ENCODE measurements at places on chromosomes 2 and 18.

- DNase-seq: no peak
Measured at GRCh38 chr18:13278062-13278630, 59.6 kb downstream of the LDLRAD4 start.

DNA sequence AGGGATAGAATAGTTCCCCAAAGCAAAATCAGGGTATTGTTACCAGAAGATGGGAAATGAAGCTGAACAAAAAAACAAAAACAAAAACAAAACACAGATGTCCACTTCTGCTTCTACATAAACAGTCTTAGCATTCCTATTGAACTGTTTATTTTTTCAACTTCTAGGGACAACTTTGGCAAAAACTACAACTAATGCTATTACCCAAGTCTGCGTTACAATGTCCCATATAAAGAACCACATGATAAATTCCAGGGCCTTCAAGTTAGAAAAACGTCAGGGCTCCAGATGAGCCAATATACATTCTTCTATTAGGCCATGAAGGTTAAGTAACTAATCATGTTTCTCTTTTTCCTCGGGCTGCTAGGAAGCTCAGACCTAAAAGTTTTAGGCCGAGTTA lies 16.9 kb downstream of the PID1 start:
- DNase-seq: no peak

GRCh38 chr18:3119401-3120341 lies 100.1 kb downstream of the MYOM1 start:
- peak; percentile 33 for DNase-seq

DNA sequence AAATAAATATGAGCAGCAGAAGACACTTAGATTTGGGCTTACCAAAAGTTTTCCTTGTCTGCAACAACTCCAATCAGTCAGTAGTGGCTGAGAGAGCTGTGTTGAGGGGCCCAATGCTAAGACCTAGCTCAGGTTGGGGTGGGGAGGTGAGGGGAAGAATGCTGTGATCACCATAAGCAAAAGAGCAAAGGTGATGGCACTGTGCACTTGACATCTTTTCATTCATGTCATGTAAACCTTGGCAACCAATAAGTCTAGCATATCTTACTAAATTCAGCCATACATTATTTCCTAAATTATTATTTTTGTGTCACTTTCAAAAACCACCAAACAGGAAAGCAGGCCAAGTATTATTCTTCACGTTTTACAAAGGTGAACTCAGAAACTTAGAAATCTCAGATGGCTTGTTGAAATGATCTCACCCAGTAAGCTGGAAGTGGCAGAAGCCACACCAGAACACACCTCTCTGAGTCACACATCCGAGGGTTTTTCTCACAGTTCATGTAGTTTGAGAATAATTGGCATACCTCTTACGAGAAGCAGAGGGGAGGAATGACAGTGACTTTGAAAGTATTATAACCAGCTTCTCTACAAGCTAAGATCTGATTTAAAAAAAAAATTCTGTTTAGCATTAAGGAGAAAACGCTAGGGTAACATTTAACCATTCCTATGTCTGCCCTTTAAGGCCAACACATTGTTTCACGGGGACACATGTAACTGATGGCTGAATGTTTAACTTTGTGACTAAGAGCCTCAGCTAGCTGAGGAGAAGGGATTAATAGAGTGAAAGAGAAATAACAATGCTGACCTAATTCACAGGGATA lies 43.3 kb upstream of the SETBP1 start:
- DNase-seq: no peak

GRCh38 chr2:181680055-181680936 lies at the start of gene NEUROD1:
NEUROD1 (minus strand) TSS chr2:181680517; CDS start chr2:181678860, 1,657 bp downstream.
- no peak for DNase-seq

GRCh38 chr2:46462936-46463335 lies 16.4 kb upstream of the TMEM247 start:
- DNase-seq: no peak

GRCh38 chr18:48203961-48204666 lies 205.1 kb downstream of the ZBTB7C start:
- DNase-seq: no peak

- no peak for DNase-seq
Measured at GRCh38 chr2:167136879-167137596, 248.8 kb downstream of the XIRP2 start.

- no peak for DNase-seq
Measured at GRCh38 chr2:46211461-46211860, 85.7 kb upstream of the EPAS1 start.

GRCh38 chr18:40841467-40841866 lies 1113.6 kb upstream of the PIK3C3 start:
- no peak for DNase-seq

GRCh38 chr2:200376513-200377354 lies 70.2 kb downstream of the SPATS2L start:
- no peak for DNase-seq

GRCh38 chr2:183542606-183543005 lies 418.4 kb downstream of the NUP35 start:
- DNase-seq: no peak

DNA sequence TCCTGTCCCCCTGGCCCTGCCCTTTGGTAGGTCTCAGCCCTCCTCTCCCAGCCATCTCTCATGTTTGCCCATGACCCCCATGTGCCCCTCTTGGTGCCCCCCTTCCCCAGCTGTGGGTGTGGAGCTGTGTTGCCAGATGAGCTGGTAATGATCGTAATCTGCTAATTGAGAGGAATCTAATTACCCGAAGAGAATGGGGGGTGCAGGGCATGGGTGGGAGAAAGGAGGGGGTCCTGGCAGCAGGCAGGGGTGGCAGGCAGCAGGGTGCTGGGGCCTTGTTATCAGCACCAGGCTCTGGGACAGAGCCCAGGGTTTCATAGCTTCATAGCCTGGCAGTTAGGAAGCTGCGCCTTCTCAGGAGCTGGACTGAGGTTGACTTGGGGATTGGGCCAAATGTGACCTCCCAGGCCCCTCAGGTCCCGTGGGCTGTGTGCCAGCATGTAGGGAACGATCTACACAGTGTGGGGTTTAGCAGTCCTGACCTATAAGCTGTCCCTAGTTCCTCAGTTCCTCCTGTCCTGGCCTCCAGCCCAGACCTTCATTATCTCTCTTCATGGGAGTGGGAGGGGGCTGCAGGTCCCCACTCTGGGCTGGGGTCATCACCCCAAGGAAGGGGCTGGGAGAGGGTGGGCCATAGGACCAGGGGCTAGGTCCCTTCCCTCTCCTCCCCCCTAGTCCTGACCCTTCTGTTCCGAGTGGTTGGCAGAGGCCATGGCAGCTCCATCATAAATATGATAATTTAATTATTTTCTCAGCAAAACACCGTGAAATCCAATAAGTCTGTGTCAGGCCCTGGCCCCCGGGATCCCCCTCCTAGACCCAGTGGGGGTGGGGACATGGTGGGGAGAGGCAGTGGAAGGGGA lies 6.5 kb upstream of the ASIC4 start:
- DNase-seq: no peak

- no peak for DNase-seq
Measured at GRCh38 chr2:162422894-162423293, 79.0 kb downstream of the GCA start.

GRCh38 chr2:83063511-83063910 lies 1395.6 kb downstream of the SUCLG1 start:
- DNase-seq: no peak

- no peak for DNase-seq
Measured at GRCh38 chr2:53188851-53189510, 578.6 kb upstream of the CHAC2 start.

GRCh38 chr2:27622921-27623384 lies 5.9 kb downstream of the CCDC121 start:
- DNase-seq: no peak

GRCh38 chr2:67652679-67653078 lies 255.5 kb downstream of the ETAA1 start:
- no peak for DNase-seq

GRCh38 chr2:149122516-149122915 lies 84.0 kb downstream of the LYPD6B start:
- DNase-seq: no peak

GRCh38 chr2:23520256-23520655 lies 135.3 kb downstream of the KLHL29 start:
- DNase-seq: no peak

GRCh38 chr18:61336766-61337165 lies 3.5 kb downstream of the CDH20 start:
- no peak for DNase-seq

Data from NCI-H460 (cell line).